ENCODE measurements at places on chromosomes 1 and 21.

- no peak for DNase-seq
These were observed 68.5 kb downstream of the NIBAN1 start for GRCh38 chr1:184905601-184906322.

GRCh38 chr1:155941845-155942531 lies 550 bp downstream of the RXFP4 start:
- no peak for DNase-seq

DNA sequence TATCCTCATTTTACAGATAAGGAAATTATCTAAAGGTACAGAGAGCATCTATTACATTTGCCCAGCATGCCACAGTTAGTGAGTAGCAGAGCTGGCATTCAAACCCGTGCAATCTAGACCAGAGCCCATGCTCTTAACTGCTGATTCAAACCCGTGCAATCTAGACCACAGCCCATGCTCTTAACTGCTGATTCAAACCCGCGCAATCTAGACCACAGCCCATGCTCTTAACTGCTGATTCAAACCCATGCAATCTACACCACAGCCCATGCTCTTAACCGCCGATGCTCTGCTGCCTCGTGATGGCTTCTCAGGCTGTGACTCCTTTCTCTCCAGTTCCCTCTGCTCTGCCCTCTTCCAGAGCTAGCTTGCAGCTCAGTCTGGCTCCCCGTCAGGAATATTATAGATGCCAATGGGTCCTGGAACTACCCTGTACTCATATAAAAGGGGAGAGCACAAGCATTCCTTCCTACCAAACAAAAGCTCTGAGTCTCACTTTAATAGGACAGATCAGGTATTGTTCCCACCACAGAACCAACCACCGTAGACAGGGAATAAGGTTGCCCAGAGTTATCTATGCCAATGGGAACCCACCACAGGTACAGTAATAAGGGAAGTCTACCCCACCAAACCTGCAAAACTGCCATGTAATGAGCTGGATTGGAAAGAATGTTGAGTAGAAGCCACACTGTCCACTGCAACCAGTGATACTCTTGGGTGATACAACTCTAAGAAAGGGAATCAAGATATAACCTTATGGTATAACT lies 78.4 kb downstream of the SMYD3 start:
- no peak for DNase-seq

DNA sequence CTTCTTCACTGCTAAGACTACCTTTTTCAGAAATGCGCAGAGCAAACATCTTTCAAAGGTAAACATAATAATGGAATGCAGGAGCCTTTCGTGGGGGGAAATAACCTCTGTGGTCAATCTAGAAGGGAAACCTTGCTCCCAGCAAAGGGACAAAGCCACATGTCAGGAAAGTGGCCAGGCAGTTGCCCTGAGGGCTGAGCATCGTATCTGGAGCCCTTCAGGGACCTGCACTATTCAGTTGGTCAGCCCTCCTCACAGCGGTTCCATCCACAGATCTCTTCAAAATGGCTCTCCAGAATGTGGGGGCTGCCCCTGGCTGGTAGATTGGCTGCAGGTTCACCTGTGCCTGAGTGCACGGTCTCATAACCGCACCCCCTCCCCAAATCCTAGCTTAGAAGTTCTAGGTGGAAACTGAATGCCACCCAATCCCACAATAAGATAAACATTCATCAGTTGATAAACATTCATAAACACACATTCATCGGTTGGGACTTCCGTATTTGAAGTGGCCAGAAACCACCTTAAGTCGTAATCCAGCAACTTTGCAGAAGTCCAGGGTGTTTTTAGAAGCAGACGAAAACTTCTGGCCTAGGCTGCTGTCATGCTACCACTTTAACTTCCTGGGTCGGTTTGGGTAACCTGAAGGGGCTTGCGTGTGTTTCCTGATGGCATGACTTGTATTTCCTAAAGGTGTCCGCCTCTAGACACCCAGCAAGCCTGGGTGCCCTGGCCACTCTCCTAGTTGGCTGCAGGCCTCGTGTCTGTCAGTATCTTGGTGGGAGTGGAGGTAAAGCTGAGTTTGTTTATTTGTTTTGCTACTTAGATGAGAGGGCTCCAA lies 50.5 kb downstream of the RASSF5 start:
- peak; percentile 49 for DNase-seq

- DNase-seq = no peak
These were observed 51.4 kb upstream of the S1PR1 start for GRCh38 chr1:101185421-101185820.

DNA sequence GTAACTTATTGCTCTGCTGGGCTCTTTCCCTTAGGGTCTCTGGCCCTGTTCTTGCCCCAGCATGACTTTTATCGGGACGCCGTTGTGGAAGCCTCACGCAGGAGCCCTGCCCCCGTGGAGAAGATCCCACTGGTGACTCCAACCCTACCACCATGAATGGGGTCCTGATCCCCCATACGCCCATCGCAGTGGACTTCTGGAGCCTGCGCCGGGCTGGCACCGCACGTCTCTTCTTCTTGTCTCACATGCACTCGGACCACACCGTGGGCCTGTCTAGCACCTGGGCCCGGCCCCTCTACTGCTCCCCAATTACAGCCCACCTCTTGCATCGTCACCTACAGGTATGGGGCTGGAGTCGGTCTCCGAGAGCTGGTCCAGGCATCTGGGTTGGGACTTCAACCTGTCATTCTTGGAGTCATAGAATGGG lies 322 bp downstream of the DCLRE1B start:
- peak; percentile 10 for DNase-seq

DNA sequence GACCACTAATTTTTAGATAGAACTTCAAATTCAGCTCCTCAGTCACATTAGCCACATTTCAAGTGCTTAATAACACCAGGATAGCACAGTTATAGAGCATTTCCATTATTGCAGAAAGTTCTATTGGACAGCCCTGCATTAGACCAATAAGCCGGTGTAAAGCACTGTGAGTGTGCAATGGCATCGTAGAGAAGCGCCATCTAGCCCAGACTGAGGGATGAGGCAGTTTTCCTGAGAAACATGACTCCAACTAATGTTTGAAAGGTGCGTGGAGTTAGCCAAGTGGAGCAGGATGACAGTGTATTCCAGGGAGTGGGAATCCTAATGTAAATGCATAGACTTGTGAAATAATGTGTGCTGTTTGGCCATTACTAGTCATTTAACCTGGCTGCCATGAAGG lies 7.7 kb downstream of the RPE65 start:
- no peak for DNase-seq

DNA sequence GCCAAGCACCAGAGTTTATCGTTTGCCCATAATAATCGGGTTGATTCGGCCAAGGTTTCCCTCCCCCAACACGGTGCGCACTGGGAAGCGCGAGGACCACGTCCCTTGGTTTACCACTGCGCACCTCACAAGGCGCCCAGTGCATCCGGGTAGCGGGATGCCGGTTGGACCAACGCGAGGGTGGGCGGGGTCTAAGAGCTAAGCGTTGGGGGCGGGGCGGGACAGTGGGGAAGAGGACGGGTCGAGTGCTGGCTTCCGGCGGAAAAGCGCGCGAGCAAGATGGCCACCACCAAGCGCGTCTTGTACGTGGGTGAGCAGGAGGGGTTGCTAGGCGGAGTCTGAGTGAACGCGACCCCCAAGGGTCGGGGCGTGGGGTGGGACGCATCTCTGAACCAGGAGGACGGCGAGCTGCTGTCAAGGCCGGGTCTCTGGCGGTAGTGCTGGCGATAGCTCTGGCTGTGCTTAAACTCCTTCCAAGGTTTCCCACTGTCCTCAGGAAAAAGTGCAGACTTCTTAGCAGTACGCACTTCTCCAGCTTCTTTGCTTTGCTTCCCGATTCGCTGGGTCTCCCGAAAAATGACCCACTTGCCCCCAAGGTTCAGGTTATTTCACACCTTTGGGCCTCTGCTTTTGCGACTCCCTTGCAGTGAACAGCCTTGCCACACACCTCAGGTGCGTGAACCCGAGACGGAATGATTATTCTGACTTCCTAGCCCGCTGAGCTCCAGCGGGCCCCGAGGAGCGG lies at the start of gene PPIE:
Gene PPIE (plus strand): TSS at position 261 of the 745 bp plus-strand sequence. CDS start 19 bp downstream, at position 280.
- peak; percentile 94 for DNase-seq

DNA sequence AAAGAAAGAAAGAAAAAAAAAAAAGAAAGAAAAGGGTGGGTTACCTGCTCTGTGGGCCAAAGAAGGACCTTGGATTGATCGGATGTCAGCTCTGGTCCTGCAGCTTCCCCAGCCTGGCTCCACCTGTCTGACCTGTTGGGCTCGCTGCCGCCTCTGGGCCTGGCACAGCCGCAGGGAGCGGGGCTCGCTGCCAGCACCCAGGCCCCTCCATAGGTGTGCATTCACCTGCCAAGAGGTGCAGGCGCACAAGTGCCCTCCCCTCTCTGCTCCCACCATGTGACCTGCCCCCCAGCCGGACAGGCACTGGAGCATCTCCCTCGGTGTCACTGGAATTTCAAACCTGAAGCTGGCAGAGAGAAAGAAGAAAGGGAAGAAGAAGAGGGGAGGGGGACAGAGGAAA lies 33.1 kb upstream of the GPR157 start:
- no peak for DNase-seq

- no peak for DNase-seq
These were observed 7.0 kb downstream of the LELP1 start for GRCh38 chr1:153210206-153210605.

GRCh38 chr1:171019971-171020370 lies 70.7 kb upstream of the FMO3 start:
- DNase-seq = no peak

- DNase-seq = no peak
These were observed 6.7 kb downstream of the KIAA0040 start for GRCh38 chr1:175185903-175186302.

GRCh38 chr21:15976807-15977206 lies 247.0 kb downstream of the USP25 start:
- DNase-seq = no peak

DNA sequence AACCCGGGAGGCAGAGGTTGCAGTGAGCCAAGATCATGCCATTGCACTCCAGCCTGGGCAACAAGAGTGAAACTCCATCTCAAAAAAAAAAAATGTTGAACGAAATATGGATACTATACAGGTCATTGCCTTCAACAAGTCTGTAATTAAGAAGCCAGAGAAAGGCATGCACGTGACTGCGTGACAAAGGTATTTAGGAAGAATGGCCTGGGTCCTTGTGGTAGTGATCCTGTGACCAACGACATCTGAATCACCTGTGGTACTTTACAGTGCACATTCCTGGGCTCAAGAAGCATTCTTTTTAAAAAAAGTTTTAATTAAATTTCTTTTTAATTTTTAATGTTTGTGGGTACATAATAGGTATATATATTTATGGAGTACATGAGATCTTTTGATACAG lies 115.0 kb downstream of the GREM2 start:
- no peak for DNase-seq

GRCh38 chr1:23727362-23727811 lies 15.9 kb upstream of the ELOA start:
- DNase-seq = no peak

GRCh38 chr1:41668967-41669366 lies 184.5 kb upstream of the EDN2 start:
- no peak for DNase-seq

GRCh38 chr21:35002879-35003722 lies 46.0 kb downstream of the RUNX1 start:
- DNase-seq = no peak

DNA sequence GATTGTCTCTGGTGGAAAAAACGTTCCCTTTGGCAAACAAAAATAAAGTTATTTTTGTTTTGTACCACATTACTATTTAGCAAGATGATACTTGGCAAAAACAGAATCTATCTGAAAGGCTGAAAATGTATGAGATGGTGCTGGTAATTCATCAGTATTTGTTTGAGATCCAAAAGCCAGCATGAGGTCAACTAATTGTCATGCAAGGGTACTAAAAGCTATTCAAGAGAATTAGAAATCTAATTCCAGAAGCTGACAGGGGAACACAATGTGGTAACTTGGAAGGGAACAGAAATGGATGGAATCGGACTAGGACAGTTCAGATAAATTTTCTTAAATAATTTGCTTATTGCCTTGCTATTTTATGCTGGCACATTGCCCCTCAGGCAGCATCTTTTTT lies 263.8 kb downstream of the KCNT2 start:
- no peak for DNase-seq

GRCh38 chr1:170863621-170864020 lies 71.7 kb upstream of the MROH9 start:
- DNase-seq = no peak

DNA sequence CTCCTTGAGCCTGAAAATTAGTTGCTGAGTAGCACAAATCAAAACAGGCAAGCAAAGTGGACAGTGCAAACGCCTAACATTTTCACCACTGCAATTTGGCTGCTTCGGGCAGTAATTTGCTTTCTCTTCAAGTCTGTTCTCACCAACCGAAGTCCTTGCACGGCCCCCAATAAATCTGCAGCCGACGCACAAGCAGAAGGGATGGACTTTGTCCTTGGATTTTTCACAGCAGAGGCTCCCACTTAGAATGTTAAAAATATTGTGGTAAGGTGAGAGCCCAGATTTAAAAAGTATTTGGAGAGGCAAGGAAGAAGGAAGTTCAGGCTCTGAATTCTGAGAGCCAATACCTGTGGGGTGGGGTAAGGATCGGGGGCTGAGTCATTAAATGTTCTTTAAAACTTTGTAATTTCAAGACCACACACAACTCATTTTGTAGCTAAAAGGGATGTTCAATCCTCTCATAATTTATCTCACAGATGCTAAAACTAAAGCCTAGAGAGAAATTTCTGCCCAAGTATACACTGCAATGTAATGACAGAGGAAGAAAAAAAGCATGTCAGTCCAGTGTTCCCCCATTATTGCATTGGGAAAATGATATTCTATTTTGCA lies 6.2 kb downstream of the CD247 start:
- DNase-seq = no peak

DNA sequence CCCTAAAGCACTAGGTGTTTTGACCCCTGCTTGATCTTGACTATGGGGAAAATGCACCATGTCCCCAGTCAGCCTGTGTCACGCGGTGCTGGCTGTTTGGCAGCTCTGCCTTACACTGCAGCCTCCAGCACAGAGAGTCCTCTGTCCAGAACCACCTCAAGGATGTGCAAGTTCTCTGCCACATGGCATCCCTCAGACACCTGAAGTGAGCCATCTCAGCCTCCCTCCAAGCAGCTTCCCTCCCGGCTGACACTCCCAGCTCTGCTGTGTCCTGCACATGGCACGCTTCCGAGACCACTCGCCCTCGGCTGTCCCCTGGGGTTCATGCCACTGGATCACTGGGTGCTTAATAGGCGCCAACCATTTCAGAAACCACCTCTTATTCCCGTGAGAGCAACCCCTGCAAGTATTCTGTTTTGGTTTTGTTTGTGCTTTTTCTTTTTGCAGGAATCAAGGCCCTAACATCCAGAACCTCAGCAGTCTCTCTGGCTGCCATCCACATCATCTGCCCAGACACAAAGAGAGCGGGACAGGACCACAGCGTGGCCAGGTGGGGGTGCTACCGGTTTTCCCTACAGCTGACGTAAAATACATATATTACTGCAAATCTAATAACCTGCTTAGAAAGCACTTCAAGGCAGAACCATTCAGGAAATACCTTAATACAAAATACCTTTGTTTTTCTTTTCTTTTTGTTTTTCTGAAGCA lies 45.7 kb downstream of the CAPZB start:
- DNase-seq = peak; percentile 44

DNA sequence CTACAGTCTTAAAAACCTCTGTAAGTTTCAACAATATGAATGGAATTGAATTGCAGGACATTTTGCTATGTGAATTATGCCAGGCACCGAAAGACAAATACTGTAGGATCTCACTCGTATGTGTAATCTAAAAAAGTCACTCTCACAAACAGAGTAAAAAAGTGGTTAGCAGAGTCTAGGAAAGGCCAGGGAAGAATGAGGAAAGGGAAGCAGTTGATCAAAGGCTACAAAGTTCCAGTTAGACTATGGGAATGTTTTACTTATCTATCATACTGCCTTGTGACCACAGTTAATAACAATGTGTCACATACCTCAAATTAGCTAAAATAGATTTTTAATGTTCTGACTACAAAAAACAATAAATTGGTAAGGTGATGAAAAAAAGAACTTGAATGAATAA lies 565.4 kb upstream of the BRINP3 start:
- DNase-seq = no peak

- no peak for DNase-seq
These were observed 18.1 kb upstream of the LDLRAP1 start for GRCh38 chr1:25525361-25525688.
